Left renal pelvis (tissue), 4 donors: ENCODE measurements at places on chromosomes 4 and X.

- no peak for DNase-seq
Measured at GRCh38 chrX:148416142-148416541, 84.3 kb upstream of the AFF2 start.

- DNase-seq = no peak
Measured at GRCh38 chr4:20317424-20317985, 65.8 kb downstream of the SLIT2 start.

- no peak for DNase-seq
Measured at GRCh38 chr4:7394681-7395451, 39.9 kb downstream of the PSAPL1 start.

DNA sequence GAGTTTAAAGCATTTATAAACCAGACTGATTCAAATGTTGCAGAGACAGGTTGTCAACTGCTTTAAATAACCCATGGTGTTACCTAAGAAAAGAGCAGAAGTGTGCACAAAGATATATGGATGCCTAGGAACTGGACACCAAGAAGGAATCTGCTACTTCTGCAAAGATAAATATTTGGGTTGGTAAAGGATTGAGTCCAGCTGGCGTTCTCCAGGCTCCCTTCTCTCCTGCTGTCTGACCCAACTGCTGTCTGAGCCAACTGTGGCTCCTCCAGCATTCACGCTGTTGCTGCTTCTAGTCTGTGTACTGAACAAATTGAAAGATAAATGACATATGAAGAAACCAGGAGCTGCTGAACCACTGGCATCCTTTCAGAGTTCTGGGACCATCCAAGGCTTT, 1167.8 kb upstream of the PRKX start:
- DNase-seq = no peak

- no peak for DNase-seq
Measured at GRCh38 chr4:70666369-70666768, at the start of gene JCHAIN. Gene JCHAIN (minus strand): TSS chr4:70666508. CDS start chr4:70666490, 18 bp downstream.

GRCh38 chr4:162849937-162850336, 316.8 kb downstream of the NAF1 start:
- no peak for DNase-seq

DNA sequence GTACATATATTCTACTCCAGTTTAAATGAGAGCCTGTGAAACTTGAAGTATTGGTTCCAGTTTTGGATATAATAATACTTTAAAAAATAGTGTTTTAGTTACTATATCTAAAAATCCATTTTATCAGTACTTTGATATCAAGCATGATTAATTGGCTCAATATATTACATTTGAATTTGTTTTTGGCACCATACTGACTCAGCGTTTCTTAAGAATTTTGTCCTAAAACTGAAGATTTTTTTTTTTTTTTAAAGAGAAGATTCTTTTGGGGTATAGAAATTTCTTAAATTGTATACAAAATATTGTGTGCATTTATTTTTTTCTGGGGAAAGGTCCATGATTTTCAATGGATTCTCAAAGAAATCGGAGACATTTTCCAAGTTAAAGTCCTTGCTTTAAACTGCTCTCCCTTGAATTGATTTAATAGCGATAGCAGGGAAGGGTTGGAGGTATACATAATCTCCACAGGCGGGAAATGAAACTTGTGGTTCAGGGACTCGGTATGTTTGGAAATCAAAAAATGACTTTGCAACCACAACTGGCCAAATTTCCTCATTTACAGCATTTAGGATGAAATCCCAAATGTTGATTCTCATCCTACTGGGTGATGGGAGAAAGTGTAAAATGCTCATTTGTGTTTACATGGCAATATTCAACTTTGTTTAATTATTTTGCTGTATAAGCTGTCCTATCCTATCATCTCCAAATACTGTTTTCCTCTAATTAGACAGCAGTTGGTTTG, 62.3 kb downstream of the TMA16 start:
- no peak for DNase-seq

- no peak for DNase-seq
Measured at GRCh38 chrX:21837056-21837455, 2.4 kb upstream of the MBTPS2 start.

DNA sequence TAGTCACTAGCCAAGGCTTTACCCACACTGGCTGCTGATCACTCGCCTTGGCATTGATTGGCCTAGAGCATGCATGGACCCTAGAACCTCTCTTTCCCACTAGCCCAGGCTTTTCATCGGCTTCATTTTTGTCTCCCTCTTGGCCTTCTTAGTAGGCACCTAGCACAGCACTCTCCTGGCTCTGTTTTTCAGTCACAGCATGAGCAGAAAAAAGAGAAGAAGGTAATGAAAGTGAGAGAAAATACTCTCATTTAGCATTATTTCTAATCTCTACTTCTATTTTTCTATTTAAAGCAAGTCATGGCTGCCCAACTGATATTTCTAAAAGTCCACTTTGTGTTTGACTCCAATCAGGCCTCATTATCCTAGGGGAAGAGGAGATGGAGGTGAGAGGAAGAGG, 267.2 kb downstream of the FBXO8 start:
- DNase-seq = no peak

DNA sequence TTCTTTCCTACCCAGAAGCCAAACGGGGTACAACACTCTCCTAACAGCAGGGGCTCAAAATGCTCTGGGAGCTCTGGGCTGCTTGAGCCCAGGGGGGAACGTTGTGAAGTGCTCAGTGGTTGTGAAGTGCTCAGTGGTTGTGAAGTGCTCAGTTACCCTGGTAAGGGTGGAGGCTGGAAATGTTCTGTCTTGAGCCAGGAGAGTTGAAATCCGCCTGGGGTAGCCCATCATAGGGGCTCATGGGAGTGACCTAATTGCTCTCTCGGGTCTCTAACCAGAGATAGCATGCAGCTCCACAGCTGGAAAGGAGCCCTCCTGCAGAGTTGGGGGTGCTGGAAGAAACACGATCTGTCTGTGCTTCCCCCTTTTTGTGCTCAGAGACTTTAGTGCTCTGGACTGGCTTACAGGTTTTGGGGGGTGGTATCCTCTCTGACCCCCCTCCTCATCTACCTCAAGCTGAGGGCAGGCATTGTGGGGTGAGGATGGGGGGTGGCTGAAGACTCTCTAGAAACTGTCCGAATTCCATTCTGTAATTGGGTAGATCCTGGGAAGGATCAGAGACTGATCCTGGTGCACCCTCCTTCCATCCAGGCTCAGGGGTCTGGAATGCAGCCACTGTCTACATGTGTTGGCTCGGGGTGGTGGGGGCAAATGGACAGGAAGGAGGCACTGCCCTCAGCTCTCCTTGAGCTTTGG, 2.7 kb downstream of the EFNB1 start:
- DNase-seq = no peak

DNA sequence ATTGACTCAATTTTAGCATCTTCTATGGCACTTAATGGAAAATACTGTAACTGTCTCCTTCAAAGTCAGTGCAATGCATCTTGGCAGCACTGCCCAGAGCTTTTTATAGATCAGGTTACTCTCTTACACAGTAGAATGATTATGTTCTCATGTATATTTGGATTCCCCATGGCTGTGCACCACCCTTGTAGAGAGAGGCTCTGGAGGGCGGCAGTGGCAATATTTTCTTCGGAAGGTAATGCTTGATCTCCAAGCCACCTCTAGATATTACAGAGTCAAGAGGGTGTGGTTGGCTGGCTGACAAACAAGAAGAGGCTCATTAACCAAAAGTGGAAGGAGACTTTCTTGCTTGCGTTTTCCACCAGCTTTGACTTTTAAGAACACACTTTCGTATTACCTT, 72.8 kb upstream of the ARSJ start:
- no peak for DNase-seq

DNA sequence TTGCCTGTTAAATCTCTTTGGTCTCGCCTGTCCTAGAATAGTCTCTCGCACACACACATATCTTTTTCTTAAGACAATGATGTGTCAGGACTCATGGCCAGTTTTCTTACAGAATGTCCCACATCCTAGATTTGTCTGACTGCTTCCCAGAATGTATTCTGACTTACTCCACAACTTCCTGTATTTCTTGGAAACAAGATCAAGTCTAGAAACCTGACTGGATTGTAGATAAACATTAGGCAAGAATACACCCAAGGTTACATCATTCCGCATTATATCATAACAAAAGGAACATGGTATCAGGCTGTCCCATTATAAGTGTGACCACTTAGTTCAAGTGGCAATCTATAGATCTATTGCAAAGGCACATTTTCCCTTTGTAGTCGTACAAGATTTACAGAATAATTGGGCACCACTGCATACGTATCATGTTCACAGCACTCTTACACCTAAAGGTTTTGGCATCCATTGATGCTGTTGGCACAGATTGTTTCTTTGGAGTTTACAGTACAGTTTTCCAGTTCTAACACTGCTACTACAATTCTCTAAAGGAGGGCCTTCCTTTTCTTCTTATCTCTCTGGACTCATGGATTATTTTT, 56.4 kb downstream of the FBXW7 start:
- no peak for DNase-seq

DNA sequence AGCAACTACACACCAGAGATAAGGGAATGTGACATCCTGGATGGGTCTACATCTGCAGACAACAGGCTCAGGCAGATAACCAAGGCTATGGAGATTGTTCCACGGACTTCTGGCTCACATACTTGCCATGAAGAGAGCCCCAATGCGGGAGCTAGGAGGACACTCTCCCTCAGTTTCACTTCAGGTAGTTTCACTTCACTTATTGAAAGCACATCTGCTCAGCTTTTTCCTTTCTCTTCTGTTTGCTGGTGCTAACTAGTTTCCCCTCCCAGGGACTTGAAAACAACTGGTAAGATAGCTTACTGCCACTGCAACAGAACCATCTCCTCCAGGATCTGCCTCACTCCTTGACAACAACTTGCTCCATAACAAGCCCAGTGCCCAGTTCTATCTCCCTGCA, 1.4 kb upstream of the CT47C1 start:
- no peak for DNase-seq

DNA sequence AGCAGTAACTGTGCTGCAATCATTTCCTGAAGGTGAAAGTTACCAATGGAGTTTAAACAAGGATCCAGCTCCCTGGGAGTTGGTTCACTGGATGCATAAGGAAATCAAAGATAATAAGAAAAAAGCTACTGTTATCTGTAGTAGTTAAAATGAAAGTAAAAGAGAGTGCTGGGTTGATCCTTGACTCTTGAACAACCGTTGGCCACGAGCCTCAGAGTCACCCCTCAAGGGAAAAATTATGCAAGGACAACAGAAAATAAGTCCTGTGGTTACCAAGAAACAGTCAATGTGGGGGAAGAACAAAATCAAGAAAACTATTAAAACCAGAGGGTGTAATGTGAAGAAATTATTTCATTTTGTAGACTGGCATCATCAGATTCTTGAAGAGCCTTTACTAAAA, 49.7 kb upstream of the DDIT4L start:
- DNase-seq = no peak

- DNase-seq = no peak
Measured at GRCh38 chr4:100129774-100130173, 60.5 kb downstream of the DDIT4L start.

DNA sequence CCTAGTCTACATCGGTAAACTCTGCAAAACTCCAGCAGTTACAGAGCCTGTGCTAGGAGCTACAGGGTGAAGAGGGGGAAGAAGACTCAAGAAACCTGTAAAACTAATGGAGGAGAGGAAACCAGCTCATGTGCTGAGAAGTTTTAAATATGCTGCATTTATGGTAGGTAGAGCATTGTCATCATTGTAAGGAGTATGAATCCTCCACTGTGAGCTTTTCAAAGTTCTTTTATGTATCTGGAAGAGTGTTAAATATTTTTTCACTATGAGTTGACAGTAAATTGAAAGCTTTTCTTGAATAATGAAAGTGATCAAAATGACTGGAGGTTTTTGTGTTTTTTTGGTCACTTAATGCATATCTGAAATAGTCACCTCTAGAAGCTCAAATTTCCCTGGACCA, 46.2 kb downstream of the SEPTIN11 start:
- DNase-seq = no peak

GRCh38 chr4:88275949-88276515, 8.3 kb downstream of the PPM1K start:
- no peak for DNase-seq

DNA sequence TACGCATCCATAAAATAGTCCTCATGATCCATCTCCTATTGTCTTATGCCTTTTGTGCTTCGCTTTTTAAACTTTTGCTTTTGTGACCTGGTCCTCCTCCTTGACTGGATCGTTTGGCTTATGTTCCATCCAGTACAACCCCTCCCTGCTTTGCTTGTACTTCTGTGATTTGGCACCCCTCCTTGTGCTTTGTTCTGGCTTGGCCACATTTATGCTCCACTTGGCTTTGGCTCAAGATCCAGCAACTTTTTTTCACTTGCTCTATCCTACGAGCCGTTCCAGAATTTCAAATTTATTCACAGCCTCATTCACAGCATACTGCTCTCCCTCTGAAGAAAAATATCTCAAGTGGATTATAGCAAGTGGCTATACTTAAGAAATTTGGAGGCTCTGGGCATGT, 28.0 kb upstream of the GLRA2 start:
- DNase-seq = no peak

DNA sequence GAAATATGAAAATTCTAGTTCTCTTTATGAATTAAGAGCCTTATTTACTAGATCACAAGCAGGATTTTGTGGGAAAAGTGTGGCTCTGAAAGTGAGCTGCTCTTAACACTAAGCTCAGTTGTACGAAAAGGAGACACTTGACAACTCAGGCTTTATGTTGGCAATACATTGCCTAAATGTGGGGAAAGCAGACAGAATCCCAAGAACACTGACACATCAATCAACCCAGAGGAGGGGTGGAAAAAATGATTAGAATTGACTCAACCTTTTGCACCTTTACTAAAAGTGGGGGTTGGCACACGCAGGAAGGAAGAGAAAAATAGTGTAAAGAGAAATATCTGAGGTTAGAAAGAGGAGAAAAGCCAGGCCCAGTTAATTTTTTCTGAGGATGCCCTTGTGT, 61.6 kb downstream of the CHST7 start:
- DNase-seq = no peak

DNA sequence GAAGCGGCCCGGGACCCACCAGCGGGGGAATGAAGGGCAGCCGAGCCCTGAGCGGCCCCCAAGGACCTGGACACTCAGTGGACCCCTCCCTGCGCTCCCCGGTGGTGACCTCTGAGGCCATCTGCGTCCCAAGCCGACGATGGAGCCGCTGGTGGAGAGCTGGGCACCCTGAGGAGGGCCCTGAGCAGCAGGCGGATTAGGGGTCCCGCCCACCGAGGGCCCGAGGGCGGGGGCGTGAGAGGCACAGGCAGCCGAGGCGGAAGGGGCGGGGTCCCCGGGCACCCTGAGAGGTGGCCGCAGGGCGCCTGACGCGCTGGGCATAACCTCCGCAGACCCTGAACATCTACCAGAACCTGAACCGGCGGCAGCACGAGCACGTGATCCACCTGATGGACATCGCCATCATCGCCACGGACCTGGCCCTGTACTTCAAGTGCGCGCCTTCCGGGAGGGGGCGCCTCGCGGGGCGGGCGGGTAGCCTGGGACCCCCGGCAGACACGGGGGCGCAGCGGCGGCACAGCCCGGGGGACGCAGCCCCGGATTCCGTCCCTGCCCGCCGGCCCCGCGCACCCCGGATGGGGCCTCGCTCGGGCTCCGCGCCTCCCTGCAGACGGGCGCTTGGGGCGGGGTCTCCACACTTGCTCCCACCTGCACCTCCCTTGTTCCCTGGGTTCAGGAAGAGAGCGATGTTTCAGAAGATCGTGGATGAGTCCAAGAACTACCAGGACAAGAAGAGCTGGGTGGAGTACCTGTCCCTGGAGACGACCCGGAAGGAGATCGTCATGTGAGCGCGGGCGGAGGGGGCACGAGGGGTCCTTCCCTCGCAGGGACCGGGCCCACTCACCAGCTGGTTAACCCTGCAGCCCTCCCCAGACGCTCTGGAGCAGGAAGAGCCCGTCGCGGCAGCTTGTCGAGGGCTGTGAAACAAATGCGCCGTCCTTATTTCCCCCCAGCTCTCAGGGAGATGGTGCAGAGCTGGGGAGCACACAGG, 10.3 kb downstream of the ATP5ME start:
- DNase-seq = no peak
